Vagina (tissue), 2 donors: ENCODE measurements at places on chromosomes 2 and 18.

DNA sequence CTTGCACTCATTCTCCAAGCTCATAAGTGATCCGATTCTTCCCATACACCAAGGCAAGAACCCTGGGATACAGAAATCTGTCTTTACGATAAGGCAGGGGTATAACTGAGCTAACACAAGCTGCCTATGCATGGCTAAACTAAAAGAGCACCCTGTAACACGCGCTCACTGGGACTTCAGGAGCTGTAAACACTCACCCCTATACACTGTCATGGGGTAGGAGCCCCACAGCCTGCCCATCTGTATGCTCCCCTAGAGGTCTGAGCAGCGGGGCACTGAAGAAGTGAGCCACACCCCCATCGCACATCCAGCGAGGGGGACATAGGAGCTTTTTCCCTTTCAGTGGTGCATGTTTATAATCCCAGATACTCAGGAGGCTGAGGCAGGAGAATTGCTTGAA, 46.7 kb downstream of the METTL8 start:
- no peaks in the 10 kb centered on the region for H3K4me1 ChIP-seq
- no peak overlapping the region for H3K4me3 ChIP-seq
- no peaks in the 10 kb centered on the region for H3K36me3 ChIP-seq
- H3K27me3 ChIP-seq = no peaks in the 10 kb centered on the region

- no peaks in the 10 kb centered on the region for H3K36me3 ChIP-seq
- peak; percentile 96 for DNase-seq
Observed at GRCh38 chr18:77108001-77108692, 24.4 kb downstream of the MBP start.

- H3K36me3 ChIP-seq = no peaks in the 10 kb centered on the region
- no peak overlapping the region for H3K4me3 ChIP-seq
- H3K27ac ChIP-seq = no peak overlapping the region
Observed at GRCh38 chr2:236985761-236986339, 99.8 kb upstream of the COPS8 start.

GRCh38 chr2:171995586-171995985, 4.2 kb upstream of the METAP1D start:
- DNase-seq = no peak
- H3K4me3 ChIP-seq = no peak overlapping the region
- no peaks in the 10 kb centered on the region for H3K27me3 ChIP-seq
- peaks cover 13% of the 10 kb centered on the region for H3K4me1 ChIP-seq
- no peaks in the 10 kb centered on the region for H3K36me3 ChIP-seq

GRCh38 chr2:240468303-240469238, 33.1 kb downstream of the GPC1 start:
- no peak overlapping the region for H3K27ac ChIP-seq
- DNase-seq = peak; percentile 94
- H3K27me3 ChIP-seq = no peaks in the 10 kb centered on the region
- no peaks in the 10 kb centered on the region for H3K4me1 ChIP-seq

- no peak overlapping the region for H3K4me3 ChIP-seq
- H3K27ac ChIP-seq = no peak overlapping the region
- H3K27me3 ChIP-seq = no peaks in the 10 kb centered on the region
- H3K36me3 ChIP-seq = no peaks in the 10 kb centered on the region
Observed at GRCh38 chr2:15147591-15147990, 413.5 kb downstream of the NBAS start.

- no peaks in the 10 kb centered on the region for H3K36me3 ChIP-seq
- DNase-seq = no peak
- H3K27me3 ChIP-seq = no peaks in the 10 kb centered on the region
- no peak overlapping the region for H3K4me3 ChIP-seq
- no peak overlapping the region for H3K27ac ChIP-seq
Observed at GRCh38 chr2:57278451-57278850, 768.2 kb upstream of the VRK2 start.

GRCh38 chr2:96876269-96877041, 6.6 kb upstream of the SEMA4C start:
- H3K4me1 ChIP-seq = peaks cover 39% of the 10 kb centered on the region
- H3K4me3 ChIP-seq = no peak overlapping the region
- no peak for DNase-seq

DNA sequence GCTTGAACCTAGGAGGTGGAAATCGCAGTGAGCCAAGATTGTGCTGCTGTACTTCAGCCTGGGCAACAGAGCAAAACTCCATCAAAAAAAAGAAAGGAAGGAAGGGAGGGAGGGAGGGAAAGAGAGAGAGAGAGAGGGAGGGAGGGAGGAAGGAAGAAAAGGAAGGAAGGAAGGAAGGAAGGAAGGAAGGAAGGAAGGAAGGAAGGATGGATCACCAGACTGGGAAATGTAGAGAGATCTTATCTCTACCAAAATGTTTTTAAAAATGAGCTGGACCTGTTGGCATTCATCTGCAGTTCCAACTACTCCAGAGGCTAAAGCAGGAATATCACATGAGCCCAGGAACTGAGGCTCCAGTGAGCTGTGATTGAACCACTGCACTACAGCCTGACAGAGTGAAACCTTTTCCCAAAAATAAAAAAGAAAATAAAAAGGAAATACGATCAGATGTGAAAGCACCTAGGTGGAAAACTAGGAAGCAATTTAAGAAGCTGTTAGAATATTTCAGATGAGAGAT, 239.4 kb downstream of the CDH7 start:
- H3K4me3 ChIP-seq = no peak overlapping the region
- no peak for DNase-seq
- no peaks in the 10 kb centered on the region for H3K27me3 ChIP-seq
- H3K36me3 ChIP-seq = no peaks in the 10 kb centered on the region
- H3K4me1 ChIP-seq = no peaks in the 10 kb centered on the region

DNA sequence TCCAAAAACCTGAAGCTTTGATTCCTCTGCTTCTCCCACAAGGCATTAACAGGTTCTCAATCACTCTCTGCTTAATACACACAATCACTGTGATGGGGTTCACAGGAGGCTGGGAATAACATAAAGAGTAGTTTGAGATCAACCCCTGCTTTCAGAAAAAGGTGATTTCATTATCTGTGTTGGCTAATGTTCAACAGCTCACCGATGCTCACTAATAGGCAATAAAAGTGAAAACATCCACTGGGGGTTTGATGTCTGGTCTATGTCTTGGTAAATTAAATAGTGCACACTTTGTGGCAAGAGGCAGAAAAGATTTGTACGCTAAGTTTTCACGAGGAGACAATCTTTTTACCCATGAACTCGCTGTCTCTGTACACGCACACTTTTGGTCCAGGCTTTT, 159.3 kb upstream of the SERPINE2 start:
- H3K4me1 ChIP-seq = no peaks in the 10 kb centered on the region
- no peaks in the 10 kb centered on the region for H3K27me3 ChIP-seq
- DNase-seq = no peak
- no peak overlapping the region for H3K4me3 ChIP-seq

- H3K36me3 ChIP-seq = no peaks in the 10 kb centered on the region
- no peak for DNase-seq
- H3K4me1 ChIP-seq = no peaks in the 10 kb centered on the region
- no peaks in the 10 kb centered on the region for H3K27me3 ChIP-seq
- no peak overlapping the region for H3K4me3 ChIP-seq
Observed at GRCh38 chr2:121682396-121683298, 33.4 kb upstream of the CLASP1 start.

DNA sequence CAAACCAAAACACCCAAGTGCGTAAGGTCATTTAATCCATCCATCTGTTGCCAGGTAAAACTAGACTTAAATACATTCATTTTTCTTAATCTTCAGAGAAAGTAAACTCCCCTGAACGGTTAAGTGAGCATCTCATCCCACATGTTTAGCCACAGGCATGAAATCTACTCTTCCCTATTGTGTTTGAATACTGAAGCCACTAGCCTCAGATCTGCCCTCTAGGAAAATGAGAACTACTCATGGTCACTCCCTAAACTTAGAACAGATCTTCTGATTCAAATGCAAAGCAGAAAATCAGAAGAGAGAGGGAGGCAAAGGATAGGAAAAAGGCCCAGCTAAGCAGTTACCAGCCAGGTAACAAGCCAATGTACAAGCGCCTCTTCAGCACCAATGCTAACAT, 7.1 kb downstream of the TMEM247 start:
- peak overlapping the region; percentile 78 for H3K27ac ChIP-seq
- no peaks in the 10 kb centered on the region for H3K27me3 ChIP-seq
- H3K4me3 ChIP-seq = no peak overlapping the region
- no peak for DNase-seq
- H3K36me3 ChIP-seq = no peaks in the 10 kb centered on the region
- H3K4me1 ChIP-seq = peaks cover 49% of the 10 kb centered on the region

DNA sequence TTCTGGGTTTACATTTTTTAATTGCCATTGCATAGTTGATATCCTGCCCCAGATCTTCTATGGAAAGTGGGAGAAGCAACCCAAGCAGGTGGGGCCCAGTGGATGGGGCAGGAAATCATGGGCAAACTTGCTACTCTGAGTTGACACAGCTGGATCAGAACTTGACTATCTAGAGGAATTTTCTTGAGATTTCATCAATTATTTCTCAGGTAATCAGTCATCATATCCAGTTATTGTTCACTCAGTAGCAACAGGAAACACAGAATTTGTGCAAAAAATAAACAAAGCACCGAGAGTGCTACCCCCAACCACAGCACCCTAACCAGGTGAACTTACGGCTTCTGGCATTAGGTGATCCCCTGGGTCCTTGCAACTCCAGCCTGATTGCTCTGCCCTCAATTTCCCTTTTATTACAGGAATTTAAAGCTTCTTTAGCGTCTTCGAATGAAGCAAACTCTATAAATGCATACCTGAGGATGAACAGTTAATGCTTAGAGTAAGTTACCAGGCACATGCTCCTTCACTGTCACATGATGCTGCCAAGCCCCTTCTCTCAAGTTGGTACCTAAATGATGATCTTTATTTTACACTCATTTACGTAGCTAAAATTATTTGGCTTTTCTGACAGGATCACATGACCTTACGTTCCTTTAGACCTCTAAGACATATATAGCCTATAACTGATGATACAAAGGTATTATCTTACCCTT, 7.8 kb downstream of the NCL start:
- H3K4me1 ChIP-seq = peaks cover under 1% of the 10 kb centered on the region
- H3K36me3 ChIP-seq = peaks cover 82% of the 10 kb centered on the region
- no peak for DNase-seq
- no peak overlapping the region for H3K27ac ChIP-seq
- H3K27me3 ChIP-seq = no peaks in the 10 kb centered on the region

DNA sequence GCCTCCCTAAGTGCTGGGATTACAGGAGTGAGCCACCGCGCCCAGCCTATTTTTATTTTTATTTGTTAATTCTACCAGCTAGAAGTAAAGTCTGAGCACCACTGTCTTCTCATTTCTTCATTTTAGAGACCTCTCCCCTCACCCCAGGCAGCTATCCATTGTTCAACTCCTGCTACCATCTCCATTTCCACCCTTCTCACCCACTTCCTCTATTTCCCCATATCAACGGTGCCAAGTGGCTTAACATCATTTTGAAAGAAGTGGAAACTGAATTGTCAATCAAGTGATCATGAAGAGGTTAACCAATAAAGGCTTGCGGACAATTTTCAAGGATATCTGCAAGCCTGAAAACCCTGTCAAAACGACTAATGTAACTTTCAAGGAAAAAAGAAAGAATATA, 323.1 kb downstream of the NBAS start:
- no peak overlapping the region for H3K4me3 ChIP-seq
- DNase-seq = no peak
- no peaks in the 10 kb centered on the region for H3K36me3 ChIP-seq
- H3K27ac ChIP-seq = no peak overlapping the region
- no peaks in the 10 kb centered on the region for H3K27me3 ChIP-seq

- no peak overlapping the region for H3K4me3 ChIP-seq
- no peaks in the 10 kb centered on the region for H3K27me3 ChIP-seq
- no peaks in the 10 kb centered on the region for H3K36me3 ChIP-seq
- H3K4me1 ChIP-seq = peaks cover 43% of the 10 kb centered on the region
Observed at GRCh38 chr2:239321596-239322415, 79.0 kb downstream of the HDAC4 start.

- no peak for DNase-seq
- H3K36me3 ChIP-seq = no peaks in the 10 kb centered on the region
- no peak overlapping the region for H3K27ac ChIP-seq
- no peaks in the 10 kb centered on the region for H3K4me1 ChIP-seq
- no peaks in the 10 kb centered on the region for H3K27me3 ChIP-seq
Observed at GRCh38 chr2:203707530-203707929, 1.1 kb downstream of the CD28 start.

- H3K27me3 ChIP-seq = no peaks in the 10 kb centered on the region
- no peaks in the 10 kb centered on the region for H3K36me3 ChIP-seq
- H3K27ac ChIP-seq = no peak overlapping the region
- H3K4me1 ChIP-seq = peaks cover 9% of the 10 kb centered on the region
- no peak for DNase-seq
Observed at GRCh38 chr18:22324191-22325131, 93.3 kb downstream of the CTAGE1 start.

DNA sequence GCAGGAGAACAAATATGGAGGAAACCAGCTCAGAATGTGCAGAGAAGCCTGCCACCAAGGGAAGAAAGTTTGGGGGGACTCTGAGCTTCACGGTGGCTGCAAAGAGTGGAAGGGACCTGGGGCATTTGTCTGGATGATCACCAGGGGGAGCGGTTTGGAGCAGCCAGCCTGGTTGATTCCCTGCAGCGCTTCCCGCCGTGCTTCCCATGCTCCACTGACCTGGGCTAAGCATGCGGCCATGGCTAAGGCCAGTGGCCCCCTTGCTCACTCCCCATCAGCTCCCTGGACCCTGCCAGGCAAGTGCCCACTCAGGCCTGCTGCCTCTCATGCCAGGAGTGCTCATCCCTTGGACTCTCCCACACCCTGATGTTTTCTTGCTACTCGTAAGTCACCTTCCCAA, 27.0 kb downstream of the NTSR2 start:
- H3K4me3 ChIP-seq = no peak overlapping the region
- no peaks in the 10 kb centered on the region for H3K36me3 ChIP-seq
- no peak for DNase-seq
- H3K27ac ChIP-seq = no peak overlapping the region
- H3K27me3 ChIP-seq = no peaks in the 10 kb centered on the region
- no peaks in the 10 kb centered on the region for H3K4me1 ChIP-seq

DNA sequence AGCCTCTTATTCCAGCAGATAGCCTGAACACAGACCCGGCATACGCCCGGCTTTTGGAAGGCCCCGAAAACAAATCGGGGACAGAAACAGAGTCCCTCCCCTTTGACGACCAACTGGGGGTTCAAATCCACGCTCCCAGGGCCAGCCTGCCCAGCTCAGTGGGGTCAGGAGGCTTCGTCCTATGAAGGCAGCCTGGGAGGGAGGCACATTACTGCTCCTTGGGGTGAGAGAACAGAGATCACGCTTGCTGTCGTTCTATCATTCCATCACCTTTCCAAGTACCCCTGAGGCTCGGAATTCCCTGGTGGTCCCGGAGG, 208.8 kb upstream of the SALL3 start:
- no peaks in the 10 kb centered on the region for H3K27me3 ChIP-seq
- H3K27ac ChIP-seq = no peak overlapping the region
- no peak overlapping the region for H3K4me3 ChIP-seq

DNA sequence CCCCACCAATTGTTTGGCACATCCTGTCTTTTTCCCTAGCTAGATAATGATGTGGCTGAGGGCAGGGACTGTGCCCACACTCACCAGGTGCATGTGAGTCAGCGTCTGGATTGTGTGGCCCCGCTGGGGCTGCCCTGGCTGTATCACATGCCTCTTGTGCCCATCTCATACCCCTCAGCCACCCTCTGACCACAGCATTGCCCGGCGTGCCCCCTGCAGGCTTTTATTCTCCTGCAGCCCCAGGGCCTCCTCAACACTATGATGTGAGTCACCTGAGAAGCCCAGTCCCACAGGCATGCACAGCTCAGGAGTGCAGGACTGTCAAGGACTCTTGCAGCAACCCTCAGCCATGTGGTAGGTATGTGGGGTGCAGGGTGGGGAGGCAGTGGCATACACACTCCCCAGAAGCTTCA, 14.8 kb upstream of the STEAP3 start:
- no peaks in the 10 kb centered on the region for H3K4me1 ChIP-seq
- no peaks in the 10 kb centered on the region for H3K36me3 ChIP-seq
- H3K27me3 ChIP-seq = no peaks in the 10 kb centered on the region
- H3K4me3 ChIP-seq = no peak overlapping the region

GRCh38 chr2:3450385-3451010, 68.8 kb downstream of the ADI1 start:
- H3K4me3 ChIP-seq = no peak overlapping the region
- H3K36me3 ChIP-seq = peaks cover 23% of the 10 kb centered on the region
- peaks cover 4% of the 10 kb centered on the region for H3K4me1 ChIP-seq
- H3K27ac ChIP-seq = no peak overlapping the region
